ENCODE measurements at places on chromosomes 2 and 18. TPM values are rescaled to one million over a fixed set of nuclear protein-coding genes. Genes with fewer than 3 reads are reported as not detected.

Gene RGPD3
- 3.9 TPM for total RNA-seq

GRCh38 chr2:55048508-55049042 is 1.7 kb downstream of the RTN4 start:
- no peak for DNase-seq
- no peaks in the 10 kb centered on the region for H3K27me3 ChIP-seq
- peak overlapping the region; percentile 94 for H3K27ac ChIP-seq

Gene C18orf54
- total RNA-seq: 3.5 TPM

- DNase-seq: no peak
- H3K27ac ChIP-seq: peak overlapping the region; percentile 80
- H3K4me3 ChIP-seq: no peak overlapping the region
- H3K36me3 ChIP-seq: no peaks in the 10 kb centered on the region
- peaks cover 10% of the 10 kb centered on the region for H3K4me1 ChIP-seq
Measured at GRCh38 chr2:96241900-96242611, 23.7 kb downstream of the TMEM127 start.

GRCh38 chr18:22318745-22319407 is 98.8 kb downstream of the CTAGE1 start:
- H3K36me3 ChIP-seq: no peaks in the 10 kb centered on the region
- H3K4me3 ChIP-seq: no peak overlapping the region
- H3K4me1 ChIP-seq: no peaks in the 10 kb centered on the region
- DNase-seq: no peak

Gene ADCYAP1
- total RNA-seq: 0.19 TPM

DNA sequence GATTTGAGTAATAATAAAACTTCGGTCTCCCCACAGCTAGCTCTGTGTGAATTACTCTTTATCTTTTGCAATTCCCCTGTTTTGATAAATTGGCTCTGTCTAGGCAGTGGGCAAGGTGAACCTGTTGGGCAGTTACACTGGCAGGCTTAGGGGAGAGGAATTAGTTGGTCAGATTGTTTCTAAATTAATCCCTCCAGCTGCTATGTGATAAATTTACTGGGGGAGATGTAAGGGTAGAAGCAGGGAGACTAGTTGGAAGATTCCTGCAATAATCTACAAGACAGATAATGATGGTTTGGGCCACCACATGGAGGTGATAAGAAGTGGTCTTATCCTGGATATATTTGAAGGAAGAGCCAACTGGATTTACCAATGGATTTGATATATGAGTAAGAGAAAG is 118.5 kb upstream of the TACR1 start:
- no peaks in the 10 kb centered on the region for H3K27me3 ChIP-seq
- no peaks in the 10 kb centered on the region for H3K36me3 ChIP-seq
- DNase-seq: no peak
- no peak overlapping the region for H3K27ac ChIP-seq

Gene CPS1
- total RNA-seq: 1.4 TPM

Gene PCARE
- 0.09 TPM for total RNA-seq

DNA sequence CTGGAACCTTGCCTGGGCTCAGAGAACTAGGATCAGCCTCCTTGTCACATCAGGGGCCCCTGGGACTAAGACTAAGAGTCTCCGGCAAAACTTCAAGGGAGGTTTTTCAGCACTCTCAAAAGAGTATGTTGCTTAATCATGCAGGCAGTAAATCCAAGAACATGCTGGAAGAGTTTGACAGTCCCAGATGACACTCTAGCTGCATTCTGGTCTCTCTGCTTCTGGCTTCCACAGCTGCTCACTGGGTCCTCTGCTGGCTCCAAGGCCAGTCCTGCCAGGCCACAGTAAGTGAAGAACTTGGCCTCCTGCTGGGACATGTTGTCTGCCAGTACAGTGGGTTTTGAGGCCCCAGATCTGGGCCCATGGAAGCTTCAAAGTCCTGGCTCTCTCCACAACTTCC is 45.2 kb upstream of the IL1RL1 start:
- H3K4me3 ChIP-seq: no peak overlapping the region
- no peak overlapping the region for H3K27ac ChIP-seq
- DNase-seq: no peak
- no peaks in the 10 kb centered on the region for H3K4me1 ChIP-seq
- H3K36me3 ChIP-seq: no peaks in the 10 kb centered on the region

DNA sequence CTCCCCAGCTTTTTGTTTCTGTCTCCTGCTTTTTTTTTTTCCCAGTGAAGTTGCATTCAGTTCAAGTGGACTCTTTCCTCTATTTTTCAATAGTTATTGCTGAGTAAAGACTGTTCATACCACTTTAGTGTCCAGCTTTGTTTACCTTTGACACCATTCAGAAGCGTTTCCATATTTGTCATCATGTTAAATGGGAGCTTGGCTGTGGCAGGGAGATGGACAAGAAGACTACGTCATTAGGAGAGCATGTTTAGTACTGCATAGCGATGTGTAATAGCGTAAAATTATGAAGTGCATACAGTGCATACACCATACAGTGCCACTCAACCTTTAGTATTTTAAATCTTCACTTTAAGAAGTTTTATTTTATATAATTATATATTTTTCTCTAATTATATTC is 655.9 kb downstream of the DCC start:
- H3K4me3 ChIP-seq: no peak overlapping the region
- no peak overlapping the region for H3K27ac ChIP-seq
- H3K36me3 ChIP-seq: no peaks in the 10 kb centered on the region
- H3K4me1 ChIP-seq: no peaks in the 10 kb centered on the region
- H3K27me3 ChIP-seq: no peaks in the 10 kb centered on the region

- DNase-seq: no peak
- no peaks in the 10 kb centered on the region for H3K4me1 ChIP-seq
- no peak overlapping the region for H3K4me3 ChIP-seq
- no peaks in the 10 kb centered on the region for H3K36me3 ChIP-seq
- no peak overlapping the region for H3K27ac ChIP-seq
Measured at GRCh38 chr2:145422576-145422975, 902.7 kb upstream of the ZEB2 start.

Data from thymus (tissue), 14 donors.